Myocyte (in vitro differentiated cells): ENCODE measurements at places on chromosomes 6 and 20.

GRCh38 chr6:83431545-83432155, 799 bp upstream of the ME1 start:
- DNase-seq = no peak

GRCh38 chr6:137084090-137084489, 39.3 kb upstream of the IL20RA start:
- no peak for DNase-seq

GRCh38 chr6:854406-855118, 161.6 kb upstream of the EXOC2 start:
- no peak for DNase-seq

DNA sequence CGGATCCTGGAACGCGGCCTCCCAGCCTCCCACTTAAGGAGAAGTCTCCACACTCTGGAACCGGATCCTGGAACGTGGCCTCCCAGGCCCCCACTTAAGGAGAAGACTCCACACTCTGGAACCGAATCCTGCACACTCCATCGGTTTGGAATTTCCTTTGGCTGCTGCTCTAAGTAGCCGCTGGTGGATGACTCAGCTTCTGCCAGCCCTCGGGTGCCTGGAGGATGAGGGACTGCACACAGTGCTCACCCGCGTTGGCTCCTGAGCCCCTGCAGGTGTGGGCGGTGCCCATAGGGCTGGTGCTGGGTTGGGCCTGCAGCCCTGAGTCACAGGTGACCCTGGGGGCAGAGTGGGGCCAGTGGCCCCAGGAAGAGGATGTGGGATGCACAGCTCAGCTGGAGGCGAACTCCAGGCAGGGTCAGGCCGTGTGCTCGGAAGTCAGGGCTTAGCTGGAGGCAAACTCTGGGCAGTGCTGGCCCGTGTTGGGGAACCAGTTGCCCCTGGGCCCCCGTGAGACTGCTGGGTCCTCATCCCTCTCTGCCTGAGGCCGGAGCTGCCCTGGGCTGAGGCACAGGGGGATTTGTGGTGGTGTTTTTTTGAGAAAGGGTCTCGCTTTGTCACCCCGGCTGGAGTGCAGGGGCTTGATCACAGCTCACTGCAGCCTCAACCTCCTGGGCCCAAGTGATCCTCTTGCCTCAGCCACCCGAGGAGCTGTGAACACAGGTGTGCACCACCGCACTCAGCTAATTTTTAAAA, 13.9 kb upstream of the TNFRSF6B start:
- DNase-seq = peak; percentile 93

DNA sequence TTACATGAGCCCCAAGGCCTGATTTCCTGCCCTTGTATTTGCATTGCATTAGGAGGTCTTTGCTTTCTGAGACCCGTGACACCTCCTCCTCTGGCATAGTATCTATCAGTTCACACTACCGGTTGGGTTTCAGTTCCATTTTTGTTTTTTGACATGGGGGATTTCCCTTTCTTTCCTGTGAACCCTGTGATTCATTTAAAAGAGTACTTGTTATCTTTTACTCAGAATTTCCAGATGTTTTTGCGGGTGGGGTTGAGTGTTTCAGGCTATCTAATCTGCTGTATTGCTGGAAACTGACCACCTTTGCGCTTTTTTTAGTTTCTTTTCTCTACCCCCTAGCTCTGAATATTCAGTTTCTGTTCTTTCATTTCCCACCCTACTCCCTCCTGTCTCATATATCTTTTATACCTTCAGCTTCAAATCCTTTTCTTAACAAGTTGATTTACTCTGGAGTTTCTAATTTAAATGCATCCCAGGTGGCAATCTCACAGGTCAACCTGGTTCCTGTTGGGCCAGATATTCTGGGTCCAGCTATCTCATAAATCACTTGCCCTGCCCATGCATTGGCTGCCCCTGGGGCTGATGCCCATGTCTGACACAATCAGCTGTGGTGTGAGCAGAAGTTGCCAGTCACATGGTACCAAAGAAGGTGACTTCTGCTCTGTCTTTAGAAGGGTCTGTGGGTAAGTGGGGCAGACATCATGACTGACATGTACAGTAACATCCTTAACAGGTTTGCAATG, 14.3 kb upstream of the NCOA3 start:
- no peak for DNase-seq

DNA sequence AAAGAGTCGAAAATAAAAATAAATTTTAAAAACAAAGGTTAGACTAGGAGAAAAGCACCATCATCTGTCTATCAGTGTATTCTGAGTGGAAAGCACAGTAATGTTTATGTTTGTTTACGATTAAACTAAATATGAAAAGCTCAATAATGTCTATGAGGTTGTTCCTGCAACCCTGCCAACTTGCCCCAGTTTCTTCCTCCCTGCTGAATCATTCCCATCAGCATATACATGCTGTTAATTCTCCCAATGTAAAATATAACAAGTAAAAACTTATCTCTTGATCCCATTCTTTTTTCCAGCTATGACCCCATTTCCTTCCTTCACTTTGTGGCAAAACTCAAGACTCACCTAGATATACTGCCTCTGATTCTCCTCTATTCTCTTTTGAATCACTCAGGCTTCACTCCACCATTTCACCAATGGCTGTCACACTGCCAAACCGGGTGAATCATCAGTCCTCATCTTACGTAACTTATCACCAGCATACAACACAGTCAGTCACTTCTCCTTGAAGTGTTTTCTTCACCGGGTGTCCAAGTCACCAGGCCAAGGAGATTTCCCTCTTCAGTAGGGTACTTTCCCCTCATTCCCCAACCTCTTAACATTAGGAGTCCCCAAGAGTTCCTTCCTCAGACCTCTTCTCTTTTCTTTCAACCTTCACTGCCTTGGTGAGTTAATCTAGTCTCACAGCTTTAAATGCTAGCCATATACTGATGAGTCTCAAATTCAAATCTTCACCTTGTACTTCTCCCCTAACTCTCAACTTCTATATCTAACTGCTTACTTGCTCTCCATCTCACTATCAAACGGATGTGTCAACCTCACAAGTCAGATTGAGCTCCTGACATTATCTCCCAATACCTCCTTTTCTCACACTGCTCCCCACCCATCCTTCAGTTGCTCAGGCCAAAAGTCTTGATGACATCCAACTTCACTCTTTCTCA, 6.2 kb downstream of the TMEM242 start:
- DNase-seq = peak; percentile 82

DNA sequence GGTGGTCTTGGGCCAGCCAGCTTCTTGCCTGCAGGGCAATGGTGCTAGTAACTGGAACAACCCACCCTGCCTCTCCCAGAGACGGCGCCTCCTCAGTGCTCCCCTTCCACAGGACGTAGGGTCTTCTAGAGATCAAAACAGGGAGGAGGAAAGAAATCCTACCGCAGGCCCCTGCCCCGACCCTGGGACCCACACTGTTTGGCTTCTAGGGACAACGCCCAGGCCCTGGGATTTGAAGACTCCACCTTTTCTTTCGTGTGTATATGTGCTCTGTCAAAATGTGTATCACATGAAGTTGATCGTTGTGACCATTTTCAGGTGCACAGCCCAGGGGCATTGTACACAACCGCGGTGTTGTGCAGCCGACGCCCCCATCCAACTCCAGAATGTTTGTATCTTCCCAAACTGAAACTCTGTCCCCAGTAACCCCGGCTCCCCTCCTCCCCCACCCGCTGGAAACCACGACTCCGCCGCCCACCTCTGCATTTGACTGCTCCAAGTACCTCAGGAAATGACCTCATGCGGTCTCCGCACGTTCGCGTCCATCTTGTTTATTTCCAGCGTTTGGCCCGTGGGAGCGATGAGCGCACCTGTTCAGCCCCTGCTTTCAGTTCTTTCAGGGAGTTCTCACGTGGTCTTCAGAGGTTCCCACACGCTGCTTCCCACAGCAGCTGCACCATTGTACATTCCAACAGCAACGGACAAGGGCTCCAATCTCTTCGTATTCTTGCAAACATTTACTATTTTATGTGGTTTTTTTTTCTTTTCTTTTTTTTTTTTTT, 3.4 kb upstream of the BHLHE23 start:
- peak; percentile 91 for DNase-seq

DNA sequence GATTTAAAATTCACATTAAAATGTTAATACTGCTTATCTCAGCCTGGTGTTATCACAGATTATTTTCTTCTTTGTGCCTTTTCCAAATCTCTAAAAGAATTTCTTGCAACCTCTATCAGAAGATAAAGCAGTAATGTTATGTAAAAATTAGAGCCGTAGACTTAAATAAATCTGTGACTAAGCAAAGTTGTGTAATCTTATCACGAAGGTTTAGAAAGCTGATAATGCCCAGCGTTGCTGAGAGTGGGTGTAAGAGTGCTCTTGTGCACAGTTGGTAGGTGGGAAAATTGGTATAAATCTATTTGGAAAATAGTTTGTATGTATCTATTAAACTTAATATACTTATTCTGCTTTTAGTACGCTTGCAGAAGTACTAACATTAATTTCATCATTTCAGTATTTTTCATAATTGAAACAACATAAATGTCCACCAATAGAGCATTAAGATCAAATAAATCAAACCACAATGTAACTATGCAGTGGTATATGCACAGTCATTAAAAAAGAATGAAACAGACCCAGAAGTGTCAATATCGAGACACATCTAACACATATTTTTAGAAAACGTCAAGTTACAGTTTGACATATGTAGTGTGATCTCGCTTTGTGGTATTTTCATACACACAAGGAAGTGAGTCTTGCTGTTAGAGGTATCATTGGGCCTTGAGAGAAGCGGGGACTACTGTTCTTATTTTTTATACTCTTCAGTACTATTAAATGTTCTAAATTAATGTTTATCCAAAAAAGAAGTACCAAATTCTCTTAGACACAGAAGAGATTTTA, 54.4 kb upstream of the PBOV1 start:
- no peak for DNase-seq

DNA sequence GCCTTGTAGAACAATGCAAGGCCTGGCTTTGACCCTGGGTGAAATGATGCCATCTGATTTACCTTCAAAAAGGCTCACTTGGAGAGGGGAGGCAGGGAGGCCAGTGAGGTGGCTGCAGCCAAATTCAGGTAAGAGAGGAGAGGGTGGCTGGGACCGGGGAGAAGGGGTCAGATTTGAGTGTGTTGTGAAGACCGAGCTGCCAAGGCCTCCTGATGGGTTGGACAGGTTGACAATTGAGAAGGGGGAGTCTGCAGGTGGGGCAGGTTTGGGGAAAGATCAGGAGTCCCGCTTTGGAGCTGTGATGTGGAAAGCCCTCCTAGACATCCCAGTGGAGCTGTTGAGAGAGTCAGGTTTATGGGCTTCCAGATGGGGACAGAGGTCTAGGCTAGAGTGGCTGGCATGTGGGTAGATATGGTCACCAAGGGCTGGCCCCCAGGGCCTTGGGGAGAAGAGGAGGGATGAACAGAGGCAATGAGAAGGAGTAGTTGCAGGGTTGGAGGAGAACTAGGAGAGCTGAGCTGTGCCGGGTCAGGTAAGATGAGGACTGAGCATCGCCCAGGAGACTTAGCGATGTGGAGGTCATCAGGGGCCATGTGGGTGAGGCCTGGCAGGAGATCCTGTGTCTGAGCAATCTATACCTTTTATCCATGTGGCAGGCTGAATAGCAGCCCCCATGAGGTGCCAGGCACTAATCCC, 70.5 kb upstream of the TOX2 start:
- no peak for DNase-seq

GRCh38 chr20:63477944-63478343, 5.5 kb upstream of the KCNQ2 start:
- DNase-seq = no peak

DNA sequence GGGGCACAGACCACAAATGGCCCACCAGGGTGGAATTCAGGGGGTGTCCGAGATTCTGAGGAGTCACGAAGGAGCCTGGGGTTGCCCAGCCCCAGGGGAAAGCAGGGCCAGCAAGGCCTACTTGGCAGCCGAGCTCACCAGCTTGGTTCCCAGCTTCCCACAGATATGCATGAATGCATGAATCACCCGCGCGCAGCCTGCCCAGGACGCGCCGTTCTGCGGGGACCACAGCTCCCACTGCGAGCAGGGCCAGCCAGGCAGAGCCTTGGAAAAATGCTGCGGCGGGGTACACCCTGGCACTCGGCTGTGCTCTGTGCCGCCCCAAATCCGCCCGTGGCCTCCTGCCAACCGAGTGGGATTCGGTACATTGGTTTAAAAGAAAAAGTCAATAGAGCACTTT, 211.0 kb downstream of the NFATC2 start:
- DNase-seq = peak; percentile 95

DNA sequence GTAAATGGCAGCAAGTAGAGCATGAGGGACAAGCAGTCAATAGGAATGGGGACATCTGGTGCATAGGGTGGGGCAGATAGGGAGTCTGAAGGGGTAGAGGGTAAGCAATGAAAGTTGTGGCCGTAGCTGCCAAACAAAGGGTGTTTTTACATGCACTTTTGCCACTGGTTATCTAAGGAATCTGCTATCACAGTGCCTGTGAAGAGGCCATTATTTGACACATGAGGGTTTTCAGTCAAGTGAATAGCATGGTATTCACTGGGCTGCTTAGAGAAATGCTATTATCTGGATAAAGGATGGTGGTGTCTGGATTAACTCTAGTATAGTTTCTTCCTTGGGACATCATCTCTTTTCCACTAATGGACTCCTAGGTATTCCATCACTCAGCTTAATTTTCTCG, 118.2 kb downstream of the CARMIL1 start:
- peak; percentile 20 for DNase-seq

DNA sequence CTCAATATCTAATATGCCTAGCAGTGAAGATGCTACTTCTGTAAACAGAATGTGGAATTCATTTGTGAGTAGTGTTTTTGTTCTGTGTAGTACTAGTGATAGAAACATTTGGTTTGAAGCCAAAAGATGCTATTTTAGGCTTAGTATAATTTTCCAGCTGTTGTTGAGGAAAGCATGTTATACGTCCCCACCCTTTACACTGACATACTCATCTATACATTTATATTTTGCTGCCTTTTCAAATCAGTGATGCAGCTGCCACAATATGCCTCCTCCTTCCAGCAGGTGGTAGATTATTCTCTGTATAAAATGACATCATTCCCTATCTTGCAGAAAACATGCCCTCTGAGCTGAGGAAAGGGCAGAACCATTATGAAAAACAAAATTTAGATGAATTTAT, 1217.6 kb upstream of the GJE1 start:
- DNase-seq = peak; percentile 24

DNA sequence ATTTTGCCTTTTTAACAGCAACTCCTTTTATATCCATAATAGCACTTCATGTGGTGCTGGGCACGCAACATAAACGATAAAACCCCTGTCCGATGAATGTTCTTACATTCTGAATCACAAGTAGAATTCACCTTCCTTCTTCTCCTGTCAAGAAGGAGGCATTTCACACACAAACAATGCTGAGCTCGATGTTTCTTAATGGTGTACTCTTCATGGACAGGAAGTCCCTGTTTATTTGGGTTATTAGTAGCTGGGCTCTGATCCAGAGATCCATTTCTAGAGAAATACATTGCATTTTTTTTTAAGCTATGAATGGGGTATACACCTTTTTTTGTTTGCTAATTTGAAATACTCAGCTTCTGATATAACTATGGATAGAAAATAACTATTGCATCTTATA, 82.4 kb downstream of the PPP1R3G start:
- no peak for DNase-seq

GRCh38 chr6:115733426-115733825, 327.3 kb downstream of the FRK start:
- DNase-seq = no peak

GRCh38 chr6:111411978-111412566, 70.9 kb downstream of the REV3L start:
- DNase-seq = no peak
